SW480 (cell line): ENCODE measurements at places on chromosomes 13 and 19.

DNA sequence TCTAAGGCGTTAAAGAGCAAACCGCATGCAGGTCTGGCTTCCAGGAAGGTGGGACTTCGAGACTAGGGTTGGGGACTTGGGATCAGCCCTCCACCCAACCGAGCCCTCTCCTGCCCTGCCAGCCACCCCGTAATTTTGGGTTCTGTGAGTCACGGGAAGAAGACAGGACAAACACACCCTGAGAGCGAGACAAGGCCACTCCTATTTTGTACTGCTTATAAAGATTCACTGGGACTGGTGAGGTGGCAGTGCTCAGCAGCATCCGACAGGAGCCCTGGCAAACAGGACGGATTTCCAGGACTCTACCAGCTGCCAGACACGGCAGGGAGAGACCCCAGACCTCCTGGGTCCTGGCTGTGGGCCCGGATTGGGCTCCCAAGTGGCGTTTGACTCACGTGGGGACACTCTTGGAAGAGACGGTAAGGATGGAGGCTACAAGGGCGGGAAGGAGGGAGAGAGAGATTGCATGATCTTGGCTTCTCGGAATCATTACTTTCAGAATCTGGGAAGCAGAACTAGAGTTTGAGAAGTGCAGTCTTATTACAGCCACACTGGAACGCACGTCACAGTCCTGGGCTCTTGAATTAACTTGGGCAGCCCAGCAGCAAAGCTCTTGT is at the start of gene C5AR2:
Gene C5AR2 (plus strand): TSS at position 245 of the 617 bp plus-strand sequence. CDS start 8,625 bp downstream, outside the sequence.
- no peak for DNase-seq

GRCh38 chr13:36101157-36101556 is 30.0 kb downstream of the DCLK1 start:
- no peak for DNase-seq

- DNase-seq, result peak; percentile 44
Measured at GRCh38 chr19:12833738-12834565, 427 bp downstream of the RTBDN start.

- no peak for DNase-seq
Measured at GRCh38 chr13:106523576-106523975, 11.9 kb downstream of the EFNB2 start.

DNA sequence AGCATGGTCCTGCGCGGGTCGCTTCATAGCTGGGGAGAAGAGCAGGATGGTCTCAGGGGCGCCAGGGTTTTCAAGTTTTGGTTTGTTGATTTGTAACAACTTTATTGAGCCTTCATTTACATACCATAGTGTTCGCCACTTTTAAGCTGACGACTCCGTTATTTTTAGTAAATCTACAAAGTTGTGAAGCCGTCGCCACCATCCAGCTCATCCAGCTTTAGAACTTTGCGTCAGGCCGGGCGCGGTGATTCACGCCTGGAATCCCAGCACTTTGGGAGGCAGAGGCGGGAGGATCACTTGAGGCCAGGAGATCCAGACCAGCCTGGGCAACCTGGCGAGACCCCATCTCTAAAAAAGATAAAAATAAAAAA is 404 bp downstream of the C19orf44 start:
- peak; percentile 16 for DNase-seq

DNA sequence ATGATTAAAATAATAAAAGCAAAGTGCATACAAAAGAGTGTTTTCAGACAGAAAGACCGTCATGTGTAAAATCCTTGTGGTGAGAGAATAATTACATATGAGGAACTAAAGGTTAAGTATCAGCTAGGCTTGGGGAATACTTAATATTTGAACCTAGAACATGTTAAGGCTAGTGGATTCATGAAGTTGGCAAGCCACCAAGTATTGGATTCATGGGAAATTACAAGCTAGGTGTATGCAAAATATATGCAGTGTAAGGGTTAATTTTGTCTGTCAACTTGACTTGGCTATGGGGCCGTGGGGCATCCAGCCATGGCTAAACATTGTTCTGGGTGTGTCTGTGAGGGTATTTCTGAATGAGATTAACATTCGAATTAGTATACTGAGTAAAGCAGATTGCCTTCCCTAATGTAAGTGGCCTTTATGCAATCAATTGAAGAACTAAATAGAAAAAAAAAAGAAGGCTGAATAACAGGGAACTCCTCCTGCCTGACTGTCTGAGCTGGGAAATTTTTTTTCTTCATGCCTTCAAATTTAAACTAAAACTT is 533.5 kb upstream of the KLF12 start:
- no peak for DNase-seq

DNA sequence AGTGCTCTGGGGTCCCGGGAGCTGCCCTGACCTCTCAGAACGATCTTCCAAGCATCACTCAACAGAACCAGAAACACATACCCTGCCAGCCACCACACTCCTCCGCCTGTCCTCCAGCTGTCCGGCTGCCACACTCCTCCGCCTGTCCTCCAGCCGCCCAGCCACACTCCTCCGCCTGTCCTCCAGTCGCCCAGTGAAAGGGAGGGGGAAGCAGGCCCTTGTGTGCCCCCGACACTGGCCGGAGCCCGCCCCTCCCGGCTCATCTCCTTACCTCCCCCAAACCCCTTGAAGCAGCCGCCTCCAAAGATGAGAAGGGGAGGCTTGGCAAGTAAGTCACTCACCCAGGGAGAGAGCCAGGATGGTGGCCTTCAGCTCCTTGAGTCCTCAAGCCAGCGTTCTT is 40.2 kb downstream of the STK24 start:
- no peak for DNase-seq

DNA sequence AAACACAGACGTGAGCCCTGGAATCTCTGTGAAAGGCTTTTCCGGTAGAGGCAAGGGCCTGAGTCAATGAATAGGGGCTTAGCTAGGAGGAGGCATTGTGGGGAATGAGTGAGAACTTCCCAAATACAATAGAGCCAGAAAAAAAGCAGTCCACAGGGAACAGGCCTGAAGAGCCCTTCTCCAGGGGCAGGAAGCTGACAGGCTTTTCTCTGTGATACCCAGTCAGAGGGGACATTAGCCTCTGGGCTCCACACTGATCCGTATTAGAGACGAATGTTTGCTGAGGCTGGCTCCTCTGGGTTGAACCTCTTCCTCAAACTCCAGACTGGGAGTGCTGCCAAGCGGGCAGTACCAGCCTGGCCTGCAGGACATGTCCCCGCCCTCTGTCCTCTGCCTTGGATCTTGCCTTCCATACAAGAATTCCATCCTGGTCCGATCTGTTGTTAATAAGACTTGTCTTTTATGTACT is 2.3 kb downstream of the DHRS12 start:
- no peak for DNase-seq

GRCh38 chr13:49373716-49374115 is 70.1 kb downstream of the CAB39L start:
- DNase-seq, result no peak

DNA sequence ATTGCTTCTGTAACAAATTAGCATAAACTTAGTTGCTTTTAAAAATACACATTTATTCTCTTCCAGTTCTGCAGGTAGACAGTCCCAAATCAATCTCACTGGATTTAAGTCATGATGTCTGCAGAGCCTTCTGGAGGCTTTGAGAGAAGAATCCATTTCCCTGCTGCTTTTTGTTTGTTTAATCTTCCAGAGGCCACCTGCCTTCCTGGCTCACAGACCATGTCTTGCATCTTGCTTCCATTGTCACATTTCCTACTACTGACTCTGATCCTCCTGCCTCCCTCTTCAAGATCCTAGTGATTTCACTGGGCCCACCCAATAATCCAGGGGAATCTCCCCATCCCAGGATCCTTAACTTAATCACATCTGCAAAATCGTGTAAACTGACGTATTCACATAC is 473.3 kb downstream of the ITGBL1 start:
- DNase-seq, result no peak

- DNase-seq, result no peak
Measured at GRCh38 chr13:51331354-51331861, 8.1 kb upstream of the SERPINE3 start.

GRCh38 chr19:15180451-15181390 is 20.1 kb downstream of the NOTCH3 start:
- DNase-seq, result peak; percentile 83

DNA sequence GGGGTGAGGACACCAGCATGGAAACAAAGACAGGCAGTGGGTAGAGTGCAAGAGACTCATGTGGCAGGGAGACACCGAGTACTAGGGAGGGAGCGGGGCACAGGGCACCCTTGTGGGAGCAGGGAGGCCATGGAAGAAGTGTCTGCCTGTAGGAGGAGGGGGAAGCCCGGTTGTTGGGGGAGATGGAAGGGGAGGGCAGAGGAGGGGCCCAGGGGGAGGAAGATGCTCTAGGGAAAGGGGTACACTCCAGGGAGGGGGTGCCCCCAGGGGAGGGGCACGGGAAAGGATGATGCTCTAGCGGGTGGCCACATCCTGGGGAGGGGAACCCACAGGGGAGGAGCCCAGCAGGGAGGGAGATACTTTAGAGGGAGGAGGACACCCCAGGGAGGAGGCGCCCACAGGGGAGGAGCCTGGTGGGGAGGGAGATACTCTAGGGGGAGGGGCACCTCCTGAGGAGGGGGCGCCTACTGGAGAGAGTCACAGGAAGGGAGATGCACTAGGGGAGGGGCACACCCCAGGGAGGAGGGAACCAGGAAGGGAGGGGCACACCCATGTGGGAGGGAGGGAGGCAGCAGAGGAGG is 24.9 kb downstream of the CPAMD8 start:
- DNase-seq, result no peak

- DNase-seq, result no peak
Measured at GRCh38 chr13:113224486-113224885, 15.1 kb downstream of the CUL4A start.

DNA sequence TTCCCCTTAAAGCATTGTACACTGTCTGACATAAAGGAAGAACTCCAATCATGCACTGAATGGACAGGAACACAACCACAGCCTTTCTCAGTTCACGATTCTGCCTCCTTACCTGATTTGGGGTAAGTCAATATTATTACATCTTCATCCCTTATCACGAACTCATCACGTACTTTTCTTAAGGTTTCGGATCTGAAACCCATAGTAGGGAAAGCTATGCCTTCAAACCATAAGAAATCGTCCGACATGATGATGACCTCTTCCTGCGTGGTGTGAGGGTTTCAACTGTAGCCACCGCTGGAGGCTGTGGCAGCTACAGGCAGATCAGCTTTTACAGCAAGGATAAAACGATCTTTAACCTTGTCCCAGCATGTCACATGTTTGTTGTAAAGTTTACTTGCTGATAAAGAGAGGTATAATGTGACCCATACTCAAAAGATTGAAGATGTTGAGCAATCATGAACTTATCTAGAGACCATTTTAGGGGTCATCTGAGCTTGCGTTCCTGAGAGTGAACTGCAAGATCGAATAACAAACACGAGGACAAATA is at the start of gene SULT2A1:
Gene SULT2A1 (minus strand): TSS at position 306 of the 550 bp plus-strand sequence. CDS start 58 bp downstream, at position 248.
- no peak for DNase-seq

DNA sequence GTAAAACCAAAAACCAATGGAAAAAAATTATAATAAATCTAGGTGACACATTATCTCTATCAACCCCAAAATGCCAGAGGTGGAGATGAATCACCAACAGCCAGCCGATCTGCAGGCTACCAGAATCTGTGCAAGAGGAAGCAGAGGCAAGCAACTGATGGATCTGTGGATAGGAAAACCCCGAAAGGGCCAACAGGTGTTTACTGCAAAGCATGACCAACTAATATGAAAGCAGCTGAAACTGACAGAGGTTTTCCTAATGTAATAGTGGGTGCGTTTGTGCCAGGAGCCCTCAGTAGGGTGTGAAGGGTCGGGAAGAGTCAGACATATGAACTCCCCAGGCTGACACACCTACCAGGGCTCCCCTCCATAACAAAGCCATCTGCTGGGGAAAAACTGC is 554.6 kb downstream of the RFC3 start:
- no peak for DNase-seq

GRCh38 chr13:21047087-21047486 is 14.3 kb downstream of the LATS2 start:
- no peak for DNase-seq

DNA sequence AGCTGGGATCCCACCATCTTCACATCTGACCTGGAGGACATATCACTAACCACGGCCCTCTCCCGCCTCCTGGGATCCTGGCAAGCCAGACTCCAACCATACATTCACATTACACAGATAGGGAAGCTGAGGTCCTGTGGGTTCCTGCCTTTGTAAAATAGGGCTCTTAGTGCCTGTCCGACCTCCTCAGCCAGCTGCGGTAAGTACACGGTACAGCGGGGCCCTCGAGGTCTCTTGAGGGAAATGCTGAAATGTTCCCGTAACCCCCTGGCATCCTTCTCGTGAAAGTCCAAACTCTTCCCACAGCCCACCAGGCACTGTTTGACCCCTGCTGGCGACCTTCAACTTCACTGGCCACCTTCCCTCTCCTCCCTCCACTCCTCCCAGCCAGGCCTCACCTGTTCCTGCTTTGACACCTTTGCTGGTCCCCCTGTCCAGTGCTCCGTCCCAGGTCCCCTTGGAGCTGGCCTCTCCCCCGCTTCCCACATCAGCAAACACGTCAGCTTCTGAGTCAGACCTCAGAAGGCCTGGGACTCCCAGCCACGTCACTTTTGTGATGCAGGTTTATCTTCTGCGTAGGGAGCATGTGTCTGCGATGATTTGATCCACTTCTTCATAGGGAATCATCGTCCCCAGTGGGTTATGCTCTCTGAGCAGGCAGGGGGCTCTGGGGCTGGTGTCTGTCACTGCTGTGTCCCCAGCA is 8.8 kb upstream of the GNG7 start:
- no peak for DNase-seq

DNA sequence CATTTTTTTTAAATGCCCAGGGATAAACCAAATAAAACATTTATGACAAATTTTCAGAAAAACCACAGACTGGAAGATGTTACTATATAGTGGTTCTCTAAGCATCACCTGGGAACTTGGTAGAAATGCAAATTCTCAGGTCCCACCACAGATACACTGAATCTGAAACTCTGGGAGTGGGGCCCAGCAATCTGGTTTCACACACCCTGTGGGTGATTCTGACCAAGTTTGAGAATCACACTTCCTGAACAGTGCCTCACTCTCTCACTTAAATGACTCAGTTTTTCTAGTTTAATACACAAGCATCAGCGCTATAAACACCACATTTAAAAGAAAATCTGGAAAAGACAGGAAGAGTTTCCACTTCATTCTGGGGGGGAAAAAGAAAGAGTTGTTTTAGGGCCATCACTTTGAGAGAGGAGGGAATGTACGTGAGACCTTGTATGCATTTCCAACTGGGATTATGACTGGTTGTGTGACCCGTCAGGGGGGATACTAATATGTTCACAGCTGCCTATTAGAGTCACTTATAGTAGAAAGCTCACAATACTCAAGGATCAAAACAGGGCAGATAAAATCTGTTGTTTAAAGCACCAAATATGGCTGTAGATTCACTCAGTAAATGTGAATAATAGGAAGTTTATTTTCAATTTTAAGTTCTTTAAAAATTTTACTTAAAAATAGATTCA is 567.7 kb downstream of the GPC6 start:
- DNase-seq, result no peak
